ENCODE measurements at places on chromosomes 2 and 18.

DNA sequence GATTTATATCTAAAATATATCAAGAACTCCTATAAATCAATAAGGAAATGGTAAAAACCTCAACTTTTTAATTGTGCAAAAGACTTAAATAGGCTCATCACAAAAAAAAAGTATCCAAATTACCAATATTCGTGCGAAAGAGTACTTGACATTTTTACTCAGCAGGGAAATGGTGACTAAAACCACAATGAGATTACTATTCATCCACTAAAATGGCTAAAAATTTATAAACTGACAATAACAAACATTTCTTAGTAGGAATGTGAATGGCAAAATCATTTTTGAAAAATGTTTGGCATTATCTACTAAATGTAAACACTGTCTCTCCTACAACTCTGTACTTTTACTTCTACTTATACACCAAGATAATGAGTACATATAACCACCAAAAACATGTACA is 184.8 kb upstream of the RND3 start:
- no peak for DNase-seq

- no peak for DNase-seq
These were observed 34.8 kb downstream of the ATOH8 start for GRCh38 chr2:85788603-85789002.

GRCh38 chr2:121034551-121034950 is 250.5 kb downstream of the TFCP2L1 start:
- no peak for DNase-seq

- DNase-seq: no peak
These were observed 22.4 kb downstream of the PDCD1 start for GRCh38 chr2:241836292-241836691.

DNA sequence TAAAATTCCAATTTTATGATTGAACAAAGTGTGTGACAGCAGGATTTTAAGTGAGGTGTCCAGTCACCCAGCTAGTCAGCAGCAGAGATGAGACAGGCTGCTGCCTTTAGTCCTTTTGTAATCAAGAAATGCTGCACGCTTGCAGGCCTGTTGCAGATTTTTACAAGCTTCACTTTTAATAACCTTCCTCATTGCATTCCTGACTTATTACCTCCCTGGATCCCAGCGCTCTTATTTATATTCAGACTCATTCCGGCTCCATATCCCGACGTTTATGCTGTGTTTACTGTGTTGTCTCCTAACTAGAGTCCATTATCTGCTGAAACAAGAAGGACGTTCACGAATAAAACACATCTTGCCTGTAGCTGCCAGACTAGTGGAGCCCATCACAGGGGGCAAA is 442.5 kb upstream of the KLHL29 start:
- DNase-seq: no peak

DNA sequence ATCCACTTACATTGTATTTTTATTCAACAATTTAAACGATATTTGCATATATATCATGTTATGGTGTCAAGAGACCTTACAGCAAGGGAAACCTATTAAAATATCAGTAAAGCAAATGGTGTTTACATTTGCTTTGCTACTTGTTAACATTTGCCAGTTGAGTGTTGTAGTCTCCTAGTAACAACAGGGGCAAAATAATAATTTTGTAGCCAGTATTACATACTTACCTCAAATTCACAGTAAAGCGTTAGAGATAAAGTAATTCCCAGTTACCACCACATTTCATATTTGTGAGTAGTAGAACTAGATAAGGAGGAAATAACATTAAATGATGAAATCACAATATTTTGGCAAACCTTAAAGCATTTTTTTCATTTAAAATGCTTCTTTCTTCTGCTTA is 71.3 kb downstream of the FASTKD2 start:
- no peak for DNase-seq

GRCh38 chr18:65422544-65423136 is 328.2 kb upstream of the CDH7 start:
- no peak for DNase-seq

GRCh38 chr2:31354837-31355236 is 59.7 kb downstream of the XDH start:
- DNase-seq: no peak

DNA sequence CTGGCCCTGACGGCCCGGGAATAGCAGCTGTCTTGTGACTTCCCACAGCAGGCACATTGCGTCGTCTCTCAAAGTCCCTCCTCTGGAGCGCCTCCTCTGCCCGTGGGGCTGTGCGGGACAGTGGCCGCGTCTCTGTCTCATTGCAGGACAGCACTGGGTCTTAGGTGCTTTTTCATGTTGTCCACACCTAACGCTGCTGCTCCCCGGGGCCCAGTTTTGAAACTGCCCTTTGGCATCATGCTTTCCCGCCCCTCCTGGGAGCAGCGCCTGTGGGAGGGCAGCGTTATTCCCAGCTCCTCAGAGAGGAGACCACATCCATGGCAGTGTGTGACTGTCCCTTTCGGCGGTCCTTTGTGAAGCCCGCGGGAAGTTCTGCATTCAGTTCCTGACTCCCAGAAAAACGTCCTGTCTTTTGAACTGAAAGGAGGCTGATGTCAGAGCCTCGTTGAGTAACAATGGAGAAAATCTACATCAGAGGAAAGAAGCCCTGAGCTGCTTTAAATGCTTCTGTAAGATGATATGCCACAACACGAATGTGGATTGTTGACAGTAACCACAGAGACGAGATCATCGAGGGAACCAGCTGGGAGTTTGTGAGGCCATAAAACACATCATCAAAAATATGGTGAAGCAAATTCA is 226.0 kb downstream of the FAM210A start:
- no peak for DNase-seq

- DNase-seq: no peak
These were observed 241.0 kb downstream of the FSIP2 start for GRCh38 chr2:185979546-185980071.

DNA sequence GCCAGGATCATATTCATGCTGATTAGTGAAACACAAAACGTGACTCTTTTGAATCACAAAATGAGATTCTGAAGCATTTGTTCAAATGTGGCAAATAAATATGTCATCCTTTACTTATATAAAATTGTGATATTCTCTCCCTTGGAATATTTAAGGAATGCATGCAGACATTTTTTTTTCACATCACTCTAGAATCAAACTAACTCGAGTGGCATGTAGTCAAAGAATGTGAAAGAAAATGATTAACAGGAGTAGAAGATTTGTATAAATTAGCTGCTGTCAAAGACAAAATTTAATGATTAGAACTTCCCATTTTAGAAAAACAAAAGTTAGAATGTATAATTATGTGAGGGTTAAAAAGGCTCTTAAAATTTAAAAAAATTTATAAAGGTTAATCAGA is 721.0 kb upstream of the FAM98A start:
- no peak for DNase-seq

- no peak for DNase-seq
These were observed 29.9 kb downstream of the BIRC6 start for GRCh38 chr2:32386739-32387138.

GRCh38 chr2:126786765-126787164 is 111.9 kb upstream of the TEX51 start:
- no peak for DNase-seq

- no peak for DNase-seq
These were observed 61.5 kb upstream of the FAM98A start for GRCh38 chr2:33660416-33661123.

GRCh38 chr2:197606180-197606579 is 69.2 kb downstream of the RFTN2 start:
- DNase-seq: no peak

GRCh38 chr2:102032368-102033030 is 40.7 kb downstream of the IL1R2 start:
- DNase-seq: no peak

GRCh38 chr2:190467575-190468083 is 59.5 kb downstream of the MFSD6 start:
- no peak for DNase-seq

DNA sequence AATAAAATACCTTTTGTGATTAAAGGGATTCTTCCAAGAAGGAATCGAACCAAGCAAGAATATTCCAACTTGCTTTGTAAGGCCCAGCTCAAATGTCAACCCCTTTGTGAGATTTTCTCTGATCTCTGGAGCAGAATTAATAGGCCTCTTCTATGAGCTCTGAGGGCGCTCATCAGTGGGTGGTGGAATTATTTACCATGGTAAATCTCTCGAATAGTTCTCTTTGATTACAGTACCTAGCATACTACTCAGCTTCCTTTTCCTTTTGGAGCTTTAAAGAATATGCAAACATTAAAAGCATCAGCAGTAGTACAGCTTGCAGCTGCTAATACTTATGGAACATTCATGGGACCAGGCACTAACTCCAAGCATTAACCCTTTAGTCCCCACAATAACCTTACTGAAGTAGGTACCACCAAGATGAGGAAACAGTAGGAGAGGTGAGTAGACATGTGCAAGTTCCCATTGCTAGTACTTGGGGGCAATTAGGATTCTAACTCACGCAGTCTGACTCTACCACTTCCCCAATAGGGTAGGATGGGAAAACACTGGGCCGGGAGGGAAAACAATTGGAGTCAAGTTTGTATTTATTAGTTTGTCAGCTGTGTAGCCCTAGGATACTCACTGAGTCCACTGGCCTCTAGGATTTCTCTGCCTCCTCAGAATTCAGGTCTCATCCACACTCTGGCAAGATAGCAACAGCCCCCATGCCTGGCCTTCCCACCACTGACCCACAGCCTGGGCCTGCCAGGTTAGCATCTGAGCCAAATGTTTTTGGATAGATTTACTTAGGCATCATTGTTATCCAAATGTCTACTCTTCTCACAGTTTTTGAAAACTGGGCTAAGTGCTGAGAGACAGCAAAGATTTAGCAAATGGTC is 21.7 kb downstream of the ADD2 start:
- DNase-seq: no peak

- no peak for DNase-seq
These were observed 140.9 kb downstream of the CAPN13 start for GRCh38 chr2:30666266-30666874.

DNA sequence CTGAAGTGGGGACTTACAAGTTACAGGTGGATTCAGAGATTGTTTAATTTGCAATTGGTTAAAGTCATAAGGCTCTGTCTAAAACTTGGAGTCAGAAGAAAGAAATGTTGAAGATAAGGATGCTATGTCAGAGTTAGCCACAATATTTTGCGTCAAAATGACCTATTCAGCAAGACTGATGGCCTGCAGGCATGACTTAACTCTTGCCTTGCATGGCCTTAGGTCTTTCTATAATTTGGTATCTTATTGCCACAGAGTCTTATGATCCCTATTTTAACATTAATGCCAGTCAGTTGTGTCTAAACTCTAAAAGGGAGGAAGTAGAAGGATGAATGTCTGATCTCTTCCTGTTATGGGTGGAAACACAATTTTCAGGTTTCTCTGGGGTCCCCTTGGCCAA is 5.2 kb upstream of the COMMD1 start:
- no peak for DNase-seq

- no peak for DNase-seq
These were observed 34.2 kb upstream of the DAPL1 start for GRCh38 chr2:158760887-158761286.

DNA sequence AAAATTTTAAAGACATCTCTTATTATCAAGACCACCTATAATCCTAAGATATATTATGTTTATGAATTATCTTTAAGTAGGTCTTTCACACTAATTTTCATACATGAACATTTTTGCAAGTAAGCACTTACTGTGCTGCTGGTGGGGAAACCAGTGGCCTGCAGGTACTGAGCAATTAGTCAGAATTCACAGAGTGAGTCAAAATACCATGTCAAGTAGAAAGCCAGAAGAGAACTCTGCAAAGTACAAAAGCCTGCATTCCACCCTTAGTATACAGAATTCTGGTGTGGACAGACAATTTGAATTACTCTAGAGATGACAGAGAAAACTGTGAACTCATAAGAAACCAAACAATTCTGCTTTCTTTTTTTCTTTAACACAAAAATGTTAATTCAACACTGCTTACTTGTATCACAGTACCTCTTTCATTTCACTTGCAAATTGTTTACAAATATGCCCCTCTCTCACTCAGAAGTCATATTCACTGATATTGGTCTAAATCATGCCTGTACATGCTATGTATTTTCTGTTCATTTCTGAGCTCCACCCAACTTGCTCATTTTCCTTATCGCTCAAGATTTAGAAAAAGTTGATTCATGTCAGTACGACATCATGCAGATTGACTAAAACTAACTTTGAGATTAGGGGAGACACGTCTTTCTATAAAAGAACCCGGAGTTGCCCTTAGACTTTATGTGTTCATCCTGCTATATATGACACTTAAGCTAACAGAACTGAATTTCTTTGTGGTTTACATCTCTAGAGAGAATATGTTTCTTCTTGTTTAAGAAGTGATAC is 182.9 kb downstream of the IKZF2 start:
- no peak for DNase-seq

All from cortex of kidney (tissue), 1 donor.